ENCODE measurements at places on chromosomes 5 and 9.

DNA sequence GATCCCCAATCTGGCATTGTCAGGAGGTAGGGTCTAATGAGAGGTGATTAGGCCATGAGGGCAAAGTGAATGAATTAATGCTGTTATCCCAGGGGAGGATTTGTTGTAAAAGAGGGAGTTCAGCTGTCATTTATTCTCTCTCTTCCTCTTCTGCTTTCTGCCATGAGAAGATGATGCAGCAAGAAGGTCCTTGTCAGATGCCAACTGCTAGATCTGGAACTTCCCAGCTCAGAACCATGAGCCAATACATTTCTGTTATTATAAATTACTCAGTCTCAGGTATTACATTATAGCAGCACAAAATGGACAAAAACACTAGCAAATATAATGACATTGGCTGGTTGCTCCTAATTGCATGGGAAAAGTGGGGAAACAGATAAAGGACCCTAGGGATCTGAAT, 15.6 kb upstream of the BICD2 start:
- H3K4me3 ChIP-seq = no peak overlapping the region
- H3K36me3 ChIP-seq = no peaks in the 10 kb centered on the region
- H3K27ac ChIP-seq = no peak overlapping the region

- H3K4me3 ChIP-seq = no peak overlapping the region
- DNase-seq = peak; percentile 42
- peaks cover 13% of the 10 kb centered on the region for H3K4me1 ChIP-seq
- H3K36me3 ChIP-seq = no peaks in the 10 kb centered on the region
Measured at GRCh38 chr9:128409978-128410377, 10.7 kb upstream of the CERCAM start.

- peaks cover 6% of the 10 kb centered on the region for H3K27me3 ChIP-seq
- H3K36me3 ChIP-seq = no peaks in the 10 kb centered on the region
- peak; percentile 38 for DNase-seq
- H3K4me1 ChIP-seq = peaks cover 31% of the 10 kb centered on the region
Measured at GRCh38 chr5:54520438-54520846, 2.9 kb downstream of the SNX18 start.

- peaks cover 1% of the 10 kb centered on the region for H3K36me3 ChIP-seq
- H3K4me3 ChIP-seq = peak overlapping the region; percentile 25
- H3K4me1 ChIP-seq = peaks cover 22% of the 10 kb centered on the region
- no peak for DNase-seq
Measured at GRCh38 chr9:36996706-36997086, 37.4 kb downstream of the PAX5 start.

DNA sequence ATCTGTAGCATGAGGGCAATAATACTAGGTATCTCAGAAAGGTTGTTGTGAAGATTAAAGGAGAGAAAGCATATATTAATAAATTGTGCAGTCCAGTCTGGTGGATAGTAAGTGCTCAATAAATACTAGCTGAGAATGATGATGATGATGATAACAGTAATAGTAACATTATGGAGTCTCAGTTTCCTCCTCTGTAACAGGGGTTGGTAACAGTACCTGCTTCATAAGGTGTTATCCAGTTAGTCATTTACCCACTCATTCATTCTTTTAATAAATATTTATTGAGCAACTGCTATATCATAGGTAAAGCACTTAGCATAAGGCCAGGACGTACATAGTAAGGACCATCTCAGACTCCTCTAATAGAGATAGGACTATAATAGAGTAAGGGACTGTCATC, 7.6 kb downstream of the SLC6A7 start:
- DNase-seq = no peak
- no peak overlapping the region for H3K4me3 ChIP-seq
- H3K27me3 ChIP-seq = peaks cover 10% of the 10 kb centered on the region
- H3K27ac ChIP-seq = no peak overlapping the region
- H3K4me1 ChIP-seq = peaks cover 3% of the 10 kb centered on the region

DNA sequence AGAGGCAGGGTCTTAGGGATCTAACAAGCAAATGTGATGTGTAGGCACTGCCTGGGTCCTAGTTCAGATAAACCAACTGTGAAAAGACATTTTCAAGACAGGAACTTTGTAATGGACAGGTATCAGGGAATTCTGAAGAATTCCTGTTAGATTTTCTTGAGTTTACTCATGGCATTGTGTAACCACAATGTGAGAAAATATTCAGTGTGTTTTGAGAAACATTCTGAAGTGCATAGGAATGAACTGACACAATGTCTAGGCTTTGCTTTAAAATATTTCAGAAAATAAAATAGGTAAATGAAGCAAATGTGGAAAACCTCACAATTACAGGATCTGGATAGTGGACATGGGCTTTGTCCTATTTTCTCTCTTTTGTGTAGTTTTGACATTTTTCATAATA, 15.2 kb upstream of the AFAP1L1 start:
- no peak for DNase-seq
- H3K27me3 ChIP-seq = no peaks in the 10 kb centered on the region
- H3K36me3 ChIP-seq = peaks cover 14% of the 10 kb centered on the region
- H3K4me1 ChIP-seq = no peaks in the 10 kb centered on the region
- no peak overlapping the region for H3K4me3 ChIP-seq

DNA sequence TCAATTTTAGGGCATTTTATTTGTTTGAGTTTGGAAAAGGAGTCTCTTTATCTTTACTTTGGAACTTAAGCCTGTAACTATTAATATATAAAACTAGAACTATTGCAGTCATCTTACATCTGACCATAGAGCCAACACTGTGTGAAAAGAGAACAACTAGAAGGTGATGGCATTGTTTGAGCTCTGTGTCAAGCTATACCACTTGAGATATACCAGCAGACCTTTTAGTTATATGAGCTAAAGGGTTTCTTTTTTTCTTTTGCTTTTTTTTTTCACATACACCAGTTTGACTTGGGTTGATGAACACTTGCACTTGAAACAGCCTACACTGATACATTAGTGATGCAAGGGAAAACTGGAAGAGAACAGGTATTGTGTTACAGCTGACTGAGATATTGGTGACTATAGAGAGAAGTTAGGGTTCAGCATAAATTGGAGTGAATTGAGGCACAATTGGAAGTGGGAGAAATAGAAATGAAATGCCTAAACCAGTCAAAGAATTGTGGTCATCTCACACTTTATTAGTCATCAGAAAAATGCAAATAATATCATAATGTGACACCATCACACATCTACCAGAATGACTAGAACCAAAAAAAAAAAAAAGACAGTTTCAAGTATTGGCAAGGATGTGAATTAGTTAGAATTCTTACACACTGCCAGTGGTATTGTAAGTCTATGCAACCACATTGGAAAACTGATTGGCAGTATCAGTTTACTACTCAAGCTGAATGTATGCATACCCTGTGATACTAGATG, 60.9 kb downstream of the ADRB2 start:
- no peaks in the 10 kb centered on the region for H3K27me3 ChIP-seq
- no peak for DNase-seq
- H3K4me3 ChIP-seq = no peak overlapping the region
- no peaks in the 10 kb centered on the region for H3K4me1 ChIP-seq

DNA sequence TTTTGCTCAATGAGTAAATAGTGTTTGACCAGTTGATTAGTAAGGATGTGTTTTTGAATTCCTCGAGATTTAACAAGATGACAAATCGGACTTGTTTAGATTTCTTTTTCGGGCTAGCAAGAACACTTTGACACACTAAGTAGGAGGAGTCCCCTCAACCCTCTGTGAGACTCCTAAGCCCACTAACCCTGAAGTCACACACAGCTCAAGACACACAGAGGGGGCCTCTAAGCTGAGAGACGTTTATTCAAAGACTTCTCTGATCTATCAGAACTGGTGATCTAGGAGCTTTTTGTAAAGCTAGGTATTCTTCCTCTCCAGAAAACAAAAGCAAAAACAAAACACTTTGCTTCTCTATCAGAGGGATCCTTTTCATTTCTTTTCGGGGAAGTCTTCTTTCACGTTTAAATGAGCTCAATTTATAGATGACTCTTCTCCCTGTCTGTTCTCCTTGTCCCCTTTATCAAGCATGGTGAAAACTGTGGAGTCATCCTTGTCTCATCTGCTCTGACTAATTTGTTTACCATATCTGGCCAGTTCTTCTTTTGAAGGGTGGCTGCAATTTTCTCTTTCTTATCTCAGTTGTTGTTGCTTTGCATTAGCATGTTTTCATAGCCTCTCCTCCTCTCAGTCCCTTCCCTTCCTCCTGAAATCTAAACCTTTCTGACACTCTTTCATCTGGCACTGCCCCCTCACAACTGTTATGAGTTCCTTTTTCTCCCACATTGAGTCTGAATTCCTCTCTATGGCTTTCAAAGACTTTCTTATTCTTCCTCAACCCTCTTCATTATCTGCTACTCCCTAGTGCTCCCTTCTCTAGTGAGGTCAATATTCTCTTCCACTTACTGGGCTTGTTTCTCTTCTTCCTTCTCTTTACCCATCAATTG, 68.5 kb upstream of the RAI14 start:
- H3K36me3 ChIP-seq = no peaks in the 10 kb centered on the region
- no peak for DNase-seq
- peaks cover 29% of the 10 kb centered on the region for H3K4me1 ChIP-seq
- no peak overlapping the region for H3K4me3 ChIP-seq
- no peak overlapping the region for H3K27ac ChIP-seq

GRCh38 chr5:40268088-40268487, 411.6 kb upstream of the PTGER4 start:
- H3K36me3 ChIP-seq = no peaks in the 10 kb centered on the region
- H3K27me3 ChIP-seq = no peaks in the 10 kb centered on the region
- no peak for DNase-seq
- no peak overlapping the region for H3K27ac ChIP-seq
- H3K4me3 ChIP-seq = no peak overlapping the region

- no peaks in the 10 kb centered on the region for H3K36me3 ChIP-seq
- peaks cover 2% of the 10 kb centered on the region for H3K27me3 ChIP-seq
- H3K27ac ChIP-seq = no peak overlapping the region
- peaks cover 23% of the 10 kb centered on the region for H3K4me1 ChIP-seq
- no peak overlapping the region for H3K4me3 ChIP-seq
Measured at GRCh38 chr9:95486318-95486717, 30.5 kb downstream of the PTCH1 start.

- H3K4me1 ChIP-seq = peaks cover 22% of the 10 kb centered on the region
- peak overlapping the region; percentile 80 for H3K4me3 ChIP-seq
- H3K27ac ChIP-seq = peak overlapping the region; percentile 74
Measured at GRCh38 chr9:85521371-85522197, 220.2 kb downstream of the AGTPBP1 start.

Data from glutamatergic neuron (in vitro differentiated cells).